Stimulated activated CD4-positive, alpha-beta T cell treated with anti-CD3 and anti-CD28 coated beads, Interleukin-1b, Interleukin-23, amount 100 ng/mL, for 4 hours (primary cell): ENCODE measurements at places on chromosomes 12 and 14.

GRCh38 chr12:105406497-105406896 lies 76.0 kb downstream of the C12orf75 start:
- DNase-seq, result no peak

GRCh38 chr14:105384605-105385321 lies 13.6 kb upstream of the TEX22 start:
- no peak for DNase-seq

DNA sequence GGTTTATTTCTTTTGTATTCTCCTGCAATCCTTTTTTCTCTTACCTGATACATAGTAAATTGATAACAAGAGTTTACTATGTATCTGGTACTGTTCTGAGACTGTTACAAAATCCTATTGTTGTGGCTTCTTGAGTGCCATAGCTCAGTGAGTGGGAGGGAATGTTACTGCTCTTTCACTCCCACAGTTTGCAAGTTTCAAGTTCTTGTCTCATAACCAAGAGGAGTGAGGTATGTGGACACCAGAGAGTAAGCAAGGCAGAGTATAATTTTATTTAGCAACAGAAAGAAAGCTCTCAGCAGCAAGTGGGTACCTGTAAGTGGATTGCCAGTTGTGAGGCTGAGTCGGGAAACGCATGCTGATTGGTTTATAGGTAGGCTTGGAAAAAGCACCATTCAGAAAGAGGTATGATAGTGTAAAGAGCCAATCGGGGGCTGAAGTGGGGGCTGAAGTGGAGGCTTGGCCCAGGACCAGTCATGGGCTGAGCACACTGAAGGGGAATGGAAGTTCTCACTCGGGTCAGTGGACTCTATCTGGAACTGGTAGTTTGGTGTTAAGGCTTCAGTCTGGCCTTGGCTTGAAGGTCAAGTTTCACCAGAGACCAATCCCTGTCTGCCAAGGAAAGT lies 850.8 kb downstream of the TMTC2 start:
- no peak for DNase-seq

GRCh38 chr14:64703395-64704142 lies 655 bp upstream of the PLEKHG3 start:
- DNase-seq, result no peak

- no peak for DNase-seq
Measured at GRCh38 chr12:25957793-25958427, 572 bp upstream of the RASSF8 start.

GRCh38 chr14:102249041-102249440 lies 55.9 kb downstream of the MOK start:
- DNase-seq, result no peak

DNA sequence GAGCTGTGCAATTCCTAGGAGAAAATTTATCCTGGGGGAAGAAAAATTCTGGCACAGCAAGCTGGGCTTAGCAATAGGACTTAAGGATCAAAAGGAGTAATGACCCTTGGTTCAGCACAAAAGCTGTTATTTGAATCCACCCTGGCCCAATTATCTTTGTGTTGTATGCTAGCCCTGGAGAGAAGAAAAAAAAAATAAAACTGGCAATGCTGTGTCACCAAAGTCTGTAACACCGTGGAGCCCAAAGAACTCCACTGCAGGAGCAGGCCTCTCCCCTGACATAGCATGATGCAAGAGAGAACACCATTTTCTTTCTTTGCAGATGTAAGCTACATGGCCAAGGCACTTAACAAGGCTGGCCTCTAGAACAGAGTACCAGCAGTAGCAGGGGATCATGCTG lies 63.0 kb upstream of the ARHGAP5 start:
- DNase-seq, result no peak

DNA sequence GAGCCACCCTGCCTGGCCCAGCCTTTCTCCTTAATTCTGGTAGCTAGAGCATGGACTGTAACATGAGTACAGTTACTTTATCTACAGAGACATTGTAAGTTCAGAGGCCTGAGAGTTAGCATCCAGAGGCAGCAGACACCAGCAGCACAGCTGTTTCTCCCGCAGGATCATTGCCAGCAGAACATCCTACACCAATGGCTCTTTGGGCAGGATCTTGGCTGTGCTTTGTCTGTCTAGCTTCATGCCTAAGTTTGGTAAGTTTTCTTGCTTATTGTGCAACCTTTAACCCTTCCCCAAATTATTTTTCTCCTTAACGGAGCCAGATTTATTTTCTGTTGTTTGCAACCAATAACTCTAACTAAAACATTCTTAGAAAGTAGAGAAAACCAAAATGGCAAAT lies 21.6 kb downstream of the C12orf71 start:
- no peak for DNase-seq

- no peak for DNase-seq
Measured at GRCh38 chr12:91274916-91275315, 92.3 kb upstream of the DCN start.

GRCh38 chr12:22083167-22083566 lies 37.1 kb downstream of the CMAS start:
- DNase-seq, result no peak

GRCh38 chr12:75852956-75853355 lies 178.6 kb downstream of the PHLDA1 start:
- DNase-seq, result no peak

DNA sequence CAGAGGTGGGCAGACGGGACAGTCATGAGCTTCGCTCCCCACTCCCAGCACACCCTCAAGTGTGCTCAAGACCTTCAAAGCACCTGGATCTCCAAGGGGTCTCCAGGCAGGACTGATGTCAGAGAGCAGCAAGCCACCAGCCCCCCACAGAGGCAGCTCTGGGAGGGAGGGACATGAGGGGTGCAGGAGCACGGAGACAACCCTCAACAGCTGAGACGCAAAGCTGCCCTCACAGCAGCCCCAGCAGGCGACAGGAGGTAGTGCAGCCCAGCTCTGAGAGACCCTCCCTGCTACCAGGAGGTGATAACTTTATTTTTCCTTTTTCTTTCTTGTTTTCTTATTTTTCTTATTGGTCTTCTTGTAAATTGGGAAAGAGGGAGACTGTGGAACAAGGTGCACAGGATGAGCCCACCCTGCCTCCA lies 17.9 kb downstream of the SIVA1 start:
- no peak for DNase-seq

DNA sequence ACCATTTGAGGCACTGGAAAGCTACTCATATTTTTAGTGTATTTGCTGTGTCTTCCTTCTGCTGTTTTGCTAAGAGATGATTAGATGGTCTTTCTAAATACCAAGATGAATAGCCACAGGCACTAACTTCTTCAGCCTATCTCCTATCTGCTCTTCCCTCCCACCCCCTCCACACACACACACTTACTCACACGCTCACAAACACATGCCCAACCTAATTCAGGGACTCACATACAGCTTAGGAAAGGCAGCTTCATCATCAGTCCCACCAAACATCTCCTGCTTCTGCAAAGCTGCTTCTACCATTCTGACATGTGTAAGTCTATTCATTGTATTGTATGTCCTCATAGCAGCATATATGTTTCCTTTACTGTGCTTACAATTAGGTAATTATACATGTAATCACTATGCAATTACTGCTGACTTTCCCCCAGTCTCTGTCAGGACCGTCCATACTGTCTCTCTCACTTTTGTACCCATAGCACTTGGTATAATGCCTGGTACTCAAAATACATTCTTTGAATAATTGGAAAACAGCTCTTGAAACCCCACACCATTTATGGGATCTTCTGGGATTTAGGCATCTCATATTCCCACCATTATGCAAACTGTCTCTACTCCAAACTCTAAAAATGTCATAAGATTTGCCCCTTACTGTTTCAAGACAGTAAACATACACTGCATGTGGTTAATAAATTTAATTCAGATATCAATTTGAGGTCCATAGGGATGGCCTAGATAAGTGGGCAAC lies 83.3 kb upstream of the HIF1A start:
- DNase-seq, result no peak

GRCh38 chr12:125528281-125528680 lies 463.0 kb downstream of the AACS start:
- DNase-seq, result no peak

- DNase-seq, result no peak
Measured at GRCh38 chr12:30959110-30959710, 32.7 kb downstream of the TSPAN11 start.

- DNase-seq, result no peak
Measured at GRCh38 chr12:18171571-18171970, 81.6 kb upstream of the RERGL start.

- DNase-seq, result no peak
Measured at GRCh38 chr12:116717466-116718437, 20.1 kb downstream of the SPRING1 start.

DNA sequence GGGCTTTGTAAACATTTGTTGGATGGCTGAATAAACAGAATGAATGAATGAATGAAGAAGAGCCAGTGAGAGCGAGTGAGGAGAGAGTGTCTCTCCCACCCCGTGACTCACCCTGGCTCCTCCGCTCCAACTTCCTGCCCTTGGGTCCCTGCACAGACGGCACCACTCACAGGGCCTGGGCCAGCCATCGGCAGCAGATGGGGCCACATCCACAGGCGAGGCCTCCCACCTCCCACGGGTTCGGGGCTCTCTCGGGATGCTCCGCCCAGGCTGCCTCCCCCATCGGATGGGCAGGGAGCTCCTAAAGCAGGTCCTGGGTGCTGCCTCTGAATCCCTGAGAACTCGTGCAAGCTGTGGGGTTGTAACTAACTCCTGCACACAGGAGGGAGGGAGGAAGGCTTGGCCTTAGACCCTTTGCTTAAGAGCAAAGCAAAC lies 41.3 kb downstream of the CCNK start:
- no peak for DNase-seq

DNA sequence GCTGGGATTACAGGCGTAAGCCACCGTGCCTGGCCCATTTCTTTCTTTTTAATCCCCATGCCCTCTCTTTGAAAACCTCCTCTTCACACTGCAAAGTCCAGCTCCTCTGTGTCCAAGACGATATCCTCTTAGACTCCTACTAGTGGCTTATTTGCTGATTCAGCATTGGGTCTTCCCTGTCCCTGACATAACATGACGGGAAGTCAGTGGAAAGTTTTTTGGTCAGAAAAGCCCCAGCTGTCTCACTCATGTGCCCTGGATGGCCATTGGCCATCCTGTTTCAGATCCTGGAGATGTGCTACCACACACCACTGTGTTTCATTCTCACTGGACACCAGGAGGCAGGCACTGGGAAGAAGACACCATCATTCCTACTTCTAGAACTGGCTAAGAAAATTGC lies 102.6 kb upstream of the MED13L start:
- DNase-seq, result no peak

GRCh38 chr14:54411371-54411770 lies 14.6 kb downstream of the CDKN3 start:
- DNase-seq, result no peak

- no peak for DNase-seq
Measured at GRCh38 chr12:107379852-107380567, 286.7 kb upstream of the CRY1 start.

DNA sequence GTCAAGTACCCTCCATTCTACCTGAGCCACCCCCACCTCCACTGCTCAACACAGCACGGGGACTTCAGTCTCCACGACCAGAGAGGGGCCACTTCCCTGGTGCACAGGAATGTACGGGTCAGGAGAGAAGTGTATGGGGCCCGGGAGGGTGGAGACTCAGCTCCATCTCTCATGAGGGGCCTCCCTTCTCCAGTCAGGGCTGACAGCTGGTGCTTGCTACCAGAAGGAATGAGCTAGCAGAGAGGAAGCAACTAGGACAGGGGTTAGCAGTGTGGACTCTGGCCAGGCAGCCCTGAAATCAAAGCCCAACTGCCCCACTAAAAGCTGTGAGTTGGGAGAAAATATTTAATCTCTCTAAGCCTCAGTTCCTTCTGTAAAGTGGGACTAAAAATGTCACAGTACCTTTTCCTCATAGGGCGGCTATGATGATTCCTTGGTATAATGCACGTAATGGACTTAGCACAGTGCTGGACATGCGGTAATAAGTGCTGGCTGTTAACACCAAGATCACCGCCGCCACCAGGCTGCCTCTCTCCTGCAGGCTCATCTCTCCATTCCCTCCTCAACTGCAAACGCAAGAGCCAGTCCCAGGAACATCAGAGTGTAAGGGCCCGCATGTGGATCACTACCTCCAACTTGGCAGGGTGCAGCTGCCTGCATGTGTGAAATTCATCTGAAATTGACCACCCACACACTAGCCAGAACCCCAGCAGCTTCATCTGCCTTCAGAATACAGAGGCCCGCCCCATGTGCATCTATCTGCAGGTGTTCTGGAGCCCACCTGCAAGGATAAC lies 14.6 kb downstream of the ACTN1 start:
- no peak for DNase-seq

DNA sequence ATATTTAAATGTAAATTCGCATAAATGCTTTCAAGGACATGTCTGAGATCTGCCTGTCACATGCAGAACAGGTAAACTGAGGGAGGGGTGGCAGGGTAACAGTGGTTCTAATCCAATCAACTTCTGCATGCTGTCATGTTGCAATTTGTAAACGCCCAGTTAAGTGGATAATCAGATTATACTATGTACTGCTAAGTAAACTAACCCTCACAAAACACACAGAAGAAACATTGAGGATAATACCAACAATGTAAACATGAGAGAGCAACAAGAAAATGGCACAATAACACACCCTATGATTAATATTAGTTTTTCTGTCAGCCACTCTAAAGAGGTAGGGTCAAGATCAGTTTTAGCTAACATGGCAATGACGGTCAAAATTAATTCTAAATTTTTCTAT lies 123.7 kb downstream of the KIF21A start:
- no peak for DNase-seq

DNA sequence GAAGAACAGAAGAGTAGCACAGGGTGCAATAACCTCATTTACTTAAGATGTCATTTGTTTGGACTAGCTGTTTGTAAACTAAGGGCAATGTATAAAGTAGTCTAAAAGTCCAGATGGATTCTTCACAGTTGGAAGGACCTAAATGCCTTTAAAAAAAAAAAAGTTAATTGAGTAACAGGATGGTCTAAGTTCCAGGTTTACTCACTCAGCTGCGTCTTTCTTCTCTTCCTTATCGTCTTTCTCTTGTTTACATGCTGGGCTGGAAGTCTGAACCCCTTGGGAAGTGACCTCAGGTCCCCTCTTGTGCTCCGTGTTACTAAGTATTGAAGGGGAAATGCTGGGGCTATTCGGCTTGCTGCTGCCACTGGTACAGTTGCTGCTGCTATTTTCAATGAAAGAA lies 82.5 kb downstream of the SH2B3 start:
- no peak for DNase-seq

- DNase-seq, result no peak
Measured at GRCh38 chr14:72704502-72704901, 189.4 kb downstream of the DPF3 start.

DNA sequence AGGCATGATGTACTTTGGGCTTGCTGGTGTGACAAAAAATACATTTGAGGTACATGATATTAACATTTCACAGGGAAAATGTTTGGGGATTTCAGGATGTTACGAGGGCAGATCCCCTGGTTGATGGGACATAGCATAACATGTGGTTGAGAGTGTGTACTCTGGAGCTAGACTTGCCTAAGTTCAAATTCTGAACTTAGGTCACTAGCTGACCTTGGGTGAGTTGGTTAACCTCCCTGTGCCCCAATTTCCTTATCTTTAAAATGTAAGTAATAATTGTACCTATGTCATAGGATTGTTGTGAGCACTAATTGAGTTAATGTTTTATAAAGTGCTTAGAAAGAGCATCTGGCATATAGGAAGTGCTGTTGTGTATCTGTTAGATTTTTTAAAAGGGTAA lies 64.7 kb upstream of the ATF1 start:
- no peak for DNase-seq
